ENCODE measurements at places on chromosomes 7 and 10.

- DNase-seq: no peak
Measured at GRCh38 chr7:127927348-127927696, 103.9 kb downstream of the LRRC4 start.

DNA sequence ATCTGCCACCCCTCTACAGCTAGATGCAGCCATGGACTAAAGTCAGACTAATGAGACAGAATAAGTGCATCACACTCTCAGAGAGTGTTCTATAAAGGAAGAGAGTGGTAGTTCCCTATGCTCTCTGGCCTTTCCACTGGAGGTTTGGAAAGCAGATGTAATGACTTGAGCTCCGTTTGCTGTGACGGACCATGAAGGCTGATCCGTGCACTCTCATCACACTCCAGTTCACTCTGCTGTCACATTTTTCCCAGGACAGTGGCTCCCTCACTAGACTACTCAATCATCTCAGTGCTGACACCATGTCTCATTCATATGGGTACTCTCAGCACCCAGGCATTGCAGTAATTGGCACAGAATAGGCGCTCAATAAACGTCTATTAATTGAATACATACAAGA lies 20.4 kb downstream of the TRDMT1 start:
- no peak for DNase-seq

DNA sequence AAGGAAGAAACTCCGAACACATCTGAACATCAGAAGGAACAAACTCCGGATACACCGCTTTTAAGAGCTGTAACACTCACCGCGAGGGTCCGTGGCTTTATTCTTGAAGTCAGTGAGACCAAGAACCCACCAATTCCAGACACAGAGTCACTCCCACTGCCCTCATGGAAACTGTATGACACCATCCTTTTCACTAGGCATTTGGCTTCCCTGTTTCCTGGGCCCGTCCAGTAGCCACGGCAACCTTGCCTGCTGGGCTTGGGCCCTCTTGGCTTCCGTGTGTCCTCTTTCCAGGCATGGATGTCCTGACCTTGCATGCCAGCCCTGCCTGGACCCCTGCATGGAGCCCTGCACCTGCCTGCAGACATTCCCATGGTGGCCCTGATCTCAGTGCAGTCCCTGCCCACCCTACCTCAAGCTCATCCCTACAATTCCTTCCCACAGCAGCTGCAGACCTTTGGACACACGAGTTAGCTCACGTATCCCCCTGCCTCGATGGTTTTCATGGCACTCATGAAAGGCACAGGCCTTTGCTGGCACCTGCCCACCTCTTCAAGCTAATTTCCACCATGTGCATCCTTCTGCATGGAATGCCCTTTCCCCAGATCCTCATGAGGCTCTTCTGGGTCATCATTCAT lies 6.7 kb downstream of the SH2D4B start:
- DNase-seq: no peak

GRCh38 chr7:33399528-33400213 lies 270.3 kb downstream of the BBS9 start:
- no peak for DNase-seq

- no peak for DNase-seq
Measured at GRCh38 chr7:73963252-73963822, 64.6 kb upstream of the ELN start.

DNA sequence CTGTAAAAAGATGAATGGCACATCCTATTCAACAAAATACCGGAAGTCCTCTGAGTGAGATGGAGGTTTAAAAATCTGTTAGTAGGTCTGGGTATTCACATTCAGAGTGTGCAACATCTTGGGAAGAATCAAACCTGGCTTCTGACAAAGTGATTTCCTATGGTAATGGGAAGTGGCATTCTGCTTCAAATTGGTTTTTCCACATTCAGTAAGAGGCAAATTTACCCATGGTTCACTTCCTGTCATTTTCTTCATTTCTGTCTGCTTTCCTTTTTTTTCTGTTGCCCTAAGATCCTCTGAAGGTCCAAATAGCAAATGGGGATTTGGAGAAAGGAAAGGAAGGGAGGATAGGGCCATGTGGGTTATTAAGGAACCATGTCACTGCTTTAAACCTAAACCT lies 218.3 kb downstream of the DOCK4 start:
- no peak for DNase-seq

DNA sequence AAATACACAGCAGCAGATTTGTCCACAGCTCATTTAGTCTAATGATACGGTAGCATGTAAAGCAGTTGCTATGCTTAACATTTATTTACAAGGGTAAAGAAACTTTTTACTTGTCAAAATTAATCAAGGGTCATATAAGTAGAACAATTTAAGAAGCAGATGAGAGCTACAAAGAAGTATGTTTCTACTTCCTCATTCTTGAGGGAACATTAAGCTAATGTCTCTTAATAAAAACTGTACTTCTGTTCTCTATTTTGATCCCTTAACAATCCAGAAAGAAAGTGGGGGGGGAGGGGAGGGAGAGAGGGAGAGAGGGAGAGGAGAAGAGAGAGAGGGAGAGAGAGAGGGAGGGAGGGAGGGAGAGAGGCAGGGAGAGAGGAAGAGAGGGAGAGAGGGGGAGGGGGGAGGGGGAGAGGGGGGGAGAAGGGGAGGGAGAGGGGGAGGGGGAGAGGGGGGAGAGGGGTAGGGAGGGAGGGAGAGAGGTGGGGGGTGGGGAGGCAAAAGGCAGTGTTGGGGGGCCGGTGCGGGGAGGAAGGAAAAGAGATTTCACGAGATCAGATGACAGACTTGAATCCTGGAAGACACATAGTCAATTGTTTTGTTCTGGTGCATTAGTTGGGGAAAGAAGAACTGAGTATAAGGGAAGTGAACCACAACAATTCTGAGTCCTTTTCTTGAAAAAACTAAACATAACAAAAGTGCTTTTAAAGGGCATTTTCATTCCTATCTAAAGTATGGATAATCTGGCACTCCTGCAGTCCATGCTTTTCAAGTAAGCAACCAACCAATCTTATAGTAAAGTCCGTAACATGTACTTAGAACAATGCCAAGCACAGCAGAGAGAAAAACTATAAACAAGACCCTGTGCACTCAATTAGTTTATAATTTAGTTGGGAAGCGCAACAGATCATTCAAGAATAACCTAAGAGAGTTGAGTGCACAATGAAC lies 128.0 kb downstream of the USP6NL start:
- DNase-seq: no peak

DNA sequence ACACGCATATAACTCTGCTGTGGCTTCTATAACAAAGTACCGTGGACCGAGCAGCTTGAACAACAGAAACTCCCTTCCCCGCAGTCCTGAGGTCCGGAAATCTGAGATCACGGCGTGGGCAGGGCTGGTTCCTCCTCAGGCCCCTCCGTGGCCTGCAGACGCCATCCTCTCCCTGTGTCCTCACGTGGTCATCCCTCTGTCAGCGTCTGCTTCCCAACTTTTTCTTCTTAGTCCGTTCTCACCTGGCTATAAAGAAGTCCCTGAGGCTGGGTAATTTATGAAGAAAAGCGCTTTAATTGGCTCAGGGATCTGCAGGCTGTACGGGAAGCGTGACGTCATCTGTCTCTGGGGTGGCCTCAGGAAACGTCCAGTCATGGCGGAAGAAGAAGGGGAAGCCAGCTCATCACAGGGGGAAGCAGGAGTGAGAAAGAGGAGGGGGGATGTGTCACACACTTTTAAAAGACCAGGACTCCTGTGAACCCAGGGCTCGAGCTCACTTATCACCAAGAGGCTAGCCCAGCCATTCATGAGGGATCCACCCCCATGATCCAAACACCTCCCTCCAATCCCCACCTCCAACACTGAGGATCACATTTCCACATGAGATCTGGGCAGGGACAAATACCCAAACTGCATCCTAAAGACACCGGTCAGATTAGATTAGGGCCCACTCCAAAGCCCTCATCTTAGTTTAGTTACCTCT lies 91.2 kb upstream of the INSIG1 start:
- peak; percentile 63 for DNase-seq

DNA sequence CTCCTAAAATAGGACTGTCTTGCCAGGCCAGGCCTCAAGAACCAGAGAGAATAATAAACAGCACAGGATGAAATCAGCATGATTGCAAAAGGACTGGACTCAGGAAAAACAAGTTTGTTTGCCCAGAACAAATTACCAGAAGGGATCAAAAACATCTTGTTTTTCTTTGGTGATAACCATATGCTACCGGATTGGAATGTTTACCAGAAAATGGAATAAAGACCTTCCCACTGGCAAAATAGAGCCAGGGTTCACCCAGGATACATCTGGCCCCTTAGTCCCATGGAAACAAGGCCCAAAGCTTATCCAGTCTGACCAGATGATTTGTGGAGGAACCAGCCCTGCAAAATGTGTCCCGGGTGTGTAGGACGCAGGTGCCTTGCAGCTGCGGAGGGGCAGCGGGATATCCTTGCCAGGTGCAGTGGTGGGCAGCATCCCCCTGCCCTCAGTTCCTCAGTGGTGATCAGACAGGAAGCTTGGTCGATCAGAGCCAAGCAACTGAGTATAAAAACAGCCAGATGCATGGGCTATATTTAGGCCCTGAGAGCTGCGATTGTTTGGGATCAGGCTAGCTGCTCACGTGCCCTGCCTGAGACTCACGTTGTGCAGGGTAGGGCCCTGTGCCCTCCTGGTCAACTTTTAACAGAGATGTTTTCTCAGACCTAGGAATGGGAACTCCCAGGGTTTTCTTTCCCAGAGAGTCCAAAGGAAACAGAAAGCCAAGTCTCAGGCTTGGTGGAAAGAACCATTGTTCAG lies 4.6 kb upstream of the ZNF22 start:
- no peak for DNase-seq

DNA sequence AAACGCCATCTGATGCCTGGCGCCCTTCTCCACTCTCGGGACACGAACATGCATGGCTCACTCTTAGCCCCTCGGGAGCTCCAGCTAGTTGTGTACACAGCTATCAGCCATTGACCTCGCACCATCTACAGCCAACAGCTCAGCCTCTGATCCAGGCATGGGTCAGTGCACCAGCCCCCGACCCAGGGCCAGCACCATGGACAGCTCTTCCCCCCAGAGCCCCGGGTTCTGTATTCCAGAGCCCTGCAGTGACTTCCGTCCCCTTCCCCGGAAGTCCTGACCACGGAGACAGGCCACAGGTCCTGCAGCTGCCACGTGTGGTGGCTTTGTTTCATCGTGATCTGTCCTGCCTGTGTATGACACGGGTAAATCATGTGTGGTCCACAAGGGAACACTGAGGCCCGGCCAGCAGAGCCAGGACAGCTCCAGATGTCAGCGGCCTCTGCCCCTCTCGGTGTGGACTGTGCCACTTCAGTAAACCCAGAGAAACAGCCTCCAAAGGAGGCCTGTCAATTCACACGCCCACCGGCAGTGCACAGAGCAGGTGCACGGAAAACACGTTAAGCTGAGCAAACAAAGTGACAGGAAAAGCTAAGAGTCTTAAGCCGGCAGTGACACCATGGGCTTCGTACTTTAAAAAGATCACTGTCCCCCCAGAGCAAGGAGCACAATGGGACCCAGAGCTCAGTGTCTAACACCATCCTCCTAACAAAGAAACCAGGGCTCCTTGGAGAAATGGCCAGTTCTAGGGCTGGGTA lies 13.0 kb downstream of the STK32C start:
- DNase-seq: no peak

DNA sequence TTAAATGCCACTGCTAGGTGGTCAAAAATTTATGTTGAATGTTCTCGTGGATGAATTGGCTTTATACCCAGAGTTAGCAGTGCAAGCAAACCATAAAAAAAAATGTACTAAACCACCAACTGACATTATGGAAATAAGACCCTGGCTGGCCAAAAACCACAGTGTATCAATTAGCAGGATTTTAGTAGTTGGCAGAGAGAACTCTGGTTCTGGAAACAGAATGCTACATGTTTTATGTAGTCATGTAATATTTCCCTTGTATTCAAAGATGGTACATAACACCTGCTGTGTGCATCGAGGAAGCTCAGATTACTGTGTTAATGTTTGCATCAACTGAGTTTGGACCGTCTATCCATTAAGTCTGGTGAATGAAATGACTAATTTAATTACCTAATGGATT lies 618.5 kb downstream of the CCSER2 start:
- no peak for DNase-seq

- no peak for DNase-seq
Measured at GRCh38 chr7:158431941-158432347, 155.7 kb downstream of the PTPRN2 start.

DNA sequence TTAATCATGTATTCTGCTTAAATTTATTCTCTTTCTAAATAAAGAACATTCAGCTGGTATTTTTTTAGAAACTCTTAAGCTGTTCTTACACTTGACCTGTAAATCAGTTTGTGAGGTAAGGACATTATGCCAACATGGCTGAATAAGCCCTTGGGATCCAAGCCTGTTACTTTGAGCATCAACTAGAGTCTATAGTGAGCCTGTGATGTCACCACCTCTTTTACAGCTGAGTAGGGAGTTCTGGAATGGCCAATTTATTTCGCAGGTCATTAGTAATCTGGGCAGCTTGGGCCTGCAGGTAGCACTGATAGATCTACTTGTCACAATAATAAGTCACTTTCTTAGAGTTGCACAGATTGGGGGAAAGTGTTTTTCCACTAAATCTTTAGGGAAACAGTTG lies 915.2 kb upstream of the MBL2 start:
- no peak for DNase-seq

DNA sequence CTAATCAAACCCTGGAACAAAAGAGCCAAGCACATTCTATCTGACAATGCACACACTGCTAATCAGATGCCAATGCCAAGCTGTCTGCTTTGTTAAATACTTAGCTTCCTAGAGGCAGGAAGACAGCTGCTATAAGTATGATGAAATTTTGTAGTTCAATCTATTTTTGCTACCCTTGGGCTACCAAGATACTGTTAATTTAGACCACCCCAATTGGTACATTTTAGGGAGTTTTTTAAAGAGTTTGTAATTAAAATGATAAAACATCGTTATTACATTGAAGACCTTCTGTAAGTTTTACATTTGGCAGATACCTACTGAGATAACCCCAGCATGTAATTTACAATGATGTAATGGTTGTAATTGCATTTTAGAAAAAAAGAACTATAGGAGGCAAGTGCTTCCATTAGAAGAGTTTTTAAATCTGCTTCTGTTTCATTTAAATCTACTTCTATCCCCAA lies 268.5 kb downstream of the ADK start:
- DNase-seq: no peak

- no peak for DNase-seq
Measured at GRCh38 chr7:105279688-105280007, 109.1 kb downstream of the SRPK2 start.

- DNase-seq: no peak
Measured at GRCh38 chr10:70619271-70620019, 16.9 kb upstream of the PRF1 start.

DNA sequence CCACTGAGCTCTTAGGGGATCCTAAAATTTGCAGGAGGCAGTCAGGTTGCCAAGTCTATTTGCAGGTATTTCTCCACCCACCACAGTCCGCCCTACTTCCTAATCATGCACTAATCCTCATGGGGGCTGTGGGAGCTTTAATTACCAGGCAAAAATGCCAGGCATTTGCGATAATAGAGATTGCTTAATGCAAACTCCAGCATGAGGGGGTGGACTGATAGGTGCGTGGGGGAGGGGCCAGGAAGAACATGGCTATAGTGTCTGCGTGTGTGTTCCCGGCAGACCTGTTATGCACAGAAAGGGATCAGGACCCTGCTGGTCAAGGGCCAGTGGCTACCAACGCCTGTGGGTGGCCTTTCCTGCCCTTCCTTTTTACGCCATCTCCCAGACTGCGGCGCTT lies 15.6 kb upstream of the AQP1 start:
- no peak for DNase-seq
